ENCODE measurements at places on chromosomes 3 and 15. TPM values are rescaled to one million over a fixed set of nuclear protein-coding genes. Genes with fewer than 3 reads are reported as not detected.

IRAK2 gene
- 0.92 TPM for total RNA-seq

PXK gene
- total RNA-seq: 13.5 TPM

KNSTRN gene
- total RNA-seq: 13.6 TPM

TRH gene
- total RNA-seq: not detected

SLC51A gene
- total RNA-seq: not detected

BCL6 gene
- total RNA-seq: 60.4 TPM

CYP1A1 gene
- not detected for total RNA-seq

VGLL3 gene
- 1.3 TPM for total RNA-seq

MST1R gene
- 0.95 TPM for total RNA-seq

ZNF639 gene
- 36.2 TPM for total RNA-seq

OR5H14 gene
- not detected for total RNA-seq

SUSD5 gene
- total RNA-seq: 3.9 TPM

SCAMP5 gene
- total RNA-seq: 6.6 TPM

COX17 gene
- total RNA-seq: 107 TPM

FMN1 gene
- 2.4 TPM for total RNA-seq

ZNF502 gene
- total RNA-seq: 4.6 TPM

EIF4A2 gene
- 314 TPM for total RNA-seq

C3orf85 gene
- total RNA-seq: not detected

CCNDBP1 gene
- total RNA-seq: 65.1 TPM

CD200R1 gene
- 0.28 TPM for total RNA-seq

SH2D7 gene
- total RNA-seq: not detected

CLDN16 gene
- not detected for total RNA-seq

GOLGA8A gene
- 18.9 TPM for total RNA-seq

CATSPER2 gene
- 1.7 TPM for total RNA-seq

Data from heart right ventricle (tissue), 16 donors.